ENCODE measurements at places on chromosomes 16 and 17.

DNA sequence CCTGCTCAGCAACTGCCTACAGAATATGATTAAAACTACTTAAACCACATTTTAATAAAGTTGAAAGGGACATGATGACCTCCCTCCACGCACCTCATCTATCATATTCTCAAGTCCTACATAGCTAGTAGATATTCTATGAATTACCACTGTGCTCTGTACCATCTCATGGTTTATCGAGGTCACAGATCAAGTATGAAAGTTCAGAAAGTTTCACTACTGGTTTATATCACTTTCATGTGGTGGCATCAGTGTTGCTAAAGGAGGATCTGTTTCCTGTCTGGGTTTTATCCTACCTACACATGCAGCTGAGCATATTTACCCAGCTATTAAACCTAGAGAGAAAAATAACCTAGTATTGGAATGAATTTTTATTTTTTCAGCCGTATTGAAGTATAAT, 214.9 kb upstream of the MON1B start:
- peak; percentile 88 for ATAC-seq

GRCh38 chr17:1469231-1469852, 13.3 kb upstream of the CRK start:
- ATAC-seq = no peak

DNA sequence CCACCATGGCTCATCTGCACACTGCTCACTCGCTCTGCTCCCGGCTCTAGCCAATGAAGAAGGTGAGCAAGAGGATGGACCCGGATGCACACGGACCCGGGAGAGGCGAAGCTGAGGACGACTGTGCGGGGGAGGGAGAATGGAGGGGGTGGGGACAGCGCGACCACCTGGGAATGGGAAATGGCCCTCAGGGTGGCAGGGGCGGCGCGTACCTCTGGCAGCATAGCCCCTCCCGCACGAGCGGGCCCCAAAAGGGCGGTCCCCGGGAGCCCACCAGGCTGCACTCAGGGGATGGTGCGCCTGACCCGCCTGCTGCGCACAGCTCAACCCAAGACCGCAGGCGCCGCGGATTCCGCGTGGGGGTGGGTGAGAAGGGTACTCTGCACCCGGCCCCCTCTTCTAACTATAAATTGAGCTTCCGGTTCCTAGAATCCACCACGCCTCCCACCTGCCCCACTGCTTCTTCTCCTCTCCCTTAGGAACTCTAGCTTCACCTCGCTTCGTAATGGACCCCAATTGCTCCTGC, 6.1 kb downstream of the MT1H start:
- ATAC-seq = no peak

- ATAC-seq = no peak
These were observed 8.3 kb downstream of the KRABD2 start for GRCh38 chr17:8368193-8368592.
